ENCODE measurements at places on chromosomes 6 and 20.

DNA sequence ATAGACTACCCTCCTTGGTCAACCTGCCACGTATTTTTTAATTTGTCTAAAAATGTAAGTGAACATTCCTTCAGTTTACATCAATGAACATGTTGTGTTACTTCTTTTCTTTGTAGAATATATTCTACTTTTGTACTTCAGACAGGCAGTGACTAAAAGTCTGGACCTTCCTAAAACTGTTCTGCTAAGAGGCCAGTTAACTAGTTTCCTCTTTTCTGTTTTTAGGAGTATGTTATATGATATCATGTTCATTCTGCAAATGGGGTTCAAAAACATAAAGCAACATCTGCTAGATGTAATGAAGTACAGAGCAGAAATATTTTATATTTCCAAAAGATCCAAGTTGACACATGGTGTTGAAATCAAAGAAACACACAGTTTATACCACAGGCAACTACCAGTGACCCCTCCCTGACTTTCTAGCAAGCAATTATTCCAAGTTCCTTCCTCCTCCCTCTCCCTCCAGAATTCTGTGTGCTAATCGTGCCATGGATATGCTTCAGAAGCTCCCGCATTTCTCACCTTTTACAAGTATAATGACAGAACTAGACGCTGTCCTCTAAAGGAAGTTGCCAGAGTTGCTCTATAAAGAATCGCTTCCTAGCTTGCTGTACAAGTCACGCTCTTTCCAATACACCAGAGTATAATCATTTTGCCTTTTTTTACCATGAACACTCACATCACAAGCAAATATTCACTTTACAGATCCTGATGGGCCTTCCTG lies 64.7 kb downstream of the ARHGAP18 start:
- no peak for DNase-seq

GRCh38 chr6:123527406-123527805 lies 109.3 kb downstream of the TRDN start:
- DNase-seq: no peak

GRCh38 chr20:53922901-53923314 lies 147.5 kb downstream of the BCAS1 start:
- DNase-seq: no peak

DNA sequence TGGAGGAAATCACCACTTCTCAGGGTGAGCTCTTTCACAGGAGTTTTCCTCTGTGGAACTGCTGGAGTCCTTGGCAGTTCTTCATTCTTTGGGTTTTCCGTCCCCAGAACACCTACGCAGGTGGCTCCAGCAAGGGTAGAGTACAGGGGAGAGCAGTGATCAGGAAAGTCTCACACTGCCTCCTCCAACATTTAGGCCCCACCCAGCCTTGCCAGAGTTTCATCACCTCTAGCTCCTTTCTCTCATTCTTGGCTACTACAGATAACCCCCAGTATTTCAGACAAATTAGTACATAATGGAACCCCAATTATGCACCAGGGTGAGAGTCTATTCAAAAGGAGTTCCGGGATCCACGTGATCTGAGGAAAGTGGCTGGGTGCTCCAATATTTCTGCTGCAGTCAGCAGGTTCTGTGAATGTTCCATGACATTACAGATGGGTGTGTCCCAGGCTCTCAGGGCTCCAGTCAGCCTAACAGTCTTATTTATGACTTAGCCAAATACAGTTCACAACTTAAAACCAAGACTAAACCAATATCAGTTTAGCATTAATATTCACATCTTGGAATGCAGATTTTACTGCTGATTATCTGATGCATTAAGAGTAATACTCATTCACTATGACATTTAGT lies 44.6 kb downstream of the GPR63 start:
- no peak for DNase-seq

DNA sequence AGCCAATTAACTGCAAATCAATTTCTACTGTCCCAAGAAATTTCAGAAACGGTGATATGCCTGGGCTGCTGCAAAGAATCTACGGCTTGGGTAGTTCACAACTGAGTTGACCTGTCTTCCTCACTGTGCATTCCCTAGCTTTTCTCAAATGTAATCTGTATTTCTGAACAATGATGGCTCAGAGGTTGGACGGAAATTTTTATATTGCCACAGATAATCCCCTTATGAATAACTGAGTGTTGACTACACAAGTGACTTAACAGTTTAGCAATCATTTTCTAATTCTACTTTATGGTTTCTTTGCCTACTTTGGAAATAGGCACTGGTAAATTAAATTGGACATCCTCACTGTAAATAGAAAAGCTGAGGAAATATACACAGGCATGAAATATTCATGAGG lies 94.5 kb downstream of the ARHGAP18 start:
- DNase-seq: no peak

DNA sequence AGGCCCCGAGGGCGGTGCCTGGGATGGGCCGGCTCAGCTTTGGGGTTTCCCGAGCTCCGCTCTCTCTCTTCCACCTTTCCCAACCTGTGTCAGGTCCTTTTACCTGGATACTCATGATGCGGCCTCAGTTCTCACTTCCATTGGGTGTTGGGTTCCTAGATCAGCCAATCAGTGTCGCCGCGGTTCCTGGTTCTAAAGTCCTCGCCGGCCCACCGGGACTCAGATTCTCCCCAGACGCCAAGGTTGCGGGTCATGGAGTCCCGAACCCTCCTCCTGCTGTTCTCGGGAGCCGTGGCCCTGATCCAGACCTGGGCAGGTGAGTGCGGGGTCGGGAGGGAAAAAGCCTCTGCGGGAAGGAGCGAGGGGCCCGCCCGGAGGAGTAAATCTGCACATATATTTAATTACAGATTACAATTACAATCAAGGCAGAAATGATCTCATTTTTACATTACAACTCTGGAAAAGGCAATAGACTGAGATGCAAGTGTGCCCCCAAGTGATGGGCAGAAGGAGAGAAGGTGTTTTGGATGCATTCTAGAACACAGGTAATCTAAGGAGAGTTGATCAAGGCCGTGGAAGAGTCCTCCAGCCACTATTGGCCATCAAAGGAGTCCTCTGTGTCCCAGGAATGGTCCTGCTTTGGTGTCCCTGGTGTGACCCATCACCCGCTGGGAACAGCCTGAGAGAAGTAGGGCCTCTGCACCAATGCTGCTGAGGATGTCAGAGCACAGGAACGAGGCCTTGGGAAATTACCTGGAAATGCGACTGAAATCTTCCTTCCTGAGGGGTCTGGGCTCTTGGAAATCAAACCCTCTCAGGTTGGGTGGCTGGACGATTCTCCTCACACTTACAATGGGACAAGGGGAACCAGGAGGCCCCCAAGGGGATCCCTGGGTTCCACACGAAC lies 34.7 kb upstream of the MICB start:
- peak; percentile 95 for DNase-seq

DNA sequence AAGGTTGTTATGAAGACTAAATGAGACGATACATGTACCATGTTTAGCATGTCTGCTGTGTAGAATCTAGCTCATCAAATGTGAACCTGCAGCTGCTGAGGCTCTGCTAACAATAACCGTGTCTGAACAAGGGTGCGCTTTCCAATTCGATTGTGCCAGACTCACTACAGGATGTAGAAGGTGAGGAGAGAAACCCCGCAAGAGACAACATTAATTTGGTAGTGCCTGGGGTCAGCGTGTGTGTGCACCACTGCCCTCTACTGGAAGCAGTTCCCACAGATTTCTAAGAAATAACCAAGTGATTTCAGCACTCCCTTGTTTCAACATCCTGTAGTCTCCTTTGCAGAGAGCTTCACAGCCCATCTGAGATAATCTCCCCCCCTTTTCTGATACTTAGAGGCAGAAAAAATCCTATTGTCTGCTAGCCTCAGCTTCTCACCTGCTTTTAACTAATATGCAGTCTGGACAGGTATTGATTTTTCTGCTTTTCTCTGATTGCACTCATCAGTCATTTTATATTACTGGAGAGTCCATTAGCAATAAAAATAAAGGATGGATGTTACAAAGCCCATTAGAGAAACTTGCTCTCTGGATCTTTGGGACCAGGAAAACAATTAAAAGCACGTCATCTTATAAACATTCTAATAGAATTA lies 96.7 kb upstream of the BACH2 start:
- DNase-seq: peak; percentile 75

DNA sequence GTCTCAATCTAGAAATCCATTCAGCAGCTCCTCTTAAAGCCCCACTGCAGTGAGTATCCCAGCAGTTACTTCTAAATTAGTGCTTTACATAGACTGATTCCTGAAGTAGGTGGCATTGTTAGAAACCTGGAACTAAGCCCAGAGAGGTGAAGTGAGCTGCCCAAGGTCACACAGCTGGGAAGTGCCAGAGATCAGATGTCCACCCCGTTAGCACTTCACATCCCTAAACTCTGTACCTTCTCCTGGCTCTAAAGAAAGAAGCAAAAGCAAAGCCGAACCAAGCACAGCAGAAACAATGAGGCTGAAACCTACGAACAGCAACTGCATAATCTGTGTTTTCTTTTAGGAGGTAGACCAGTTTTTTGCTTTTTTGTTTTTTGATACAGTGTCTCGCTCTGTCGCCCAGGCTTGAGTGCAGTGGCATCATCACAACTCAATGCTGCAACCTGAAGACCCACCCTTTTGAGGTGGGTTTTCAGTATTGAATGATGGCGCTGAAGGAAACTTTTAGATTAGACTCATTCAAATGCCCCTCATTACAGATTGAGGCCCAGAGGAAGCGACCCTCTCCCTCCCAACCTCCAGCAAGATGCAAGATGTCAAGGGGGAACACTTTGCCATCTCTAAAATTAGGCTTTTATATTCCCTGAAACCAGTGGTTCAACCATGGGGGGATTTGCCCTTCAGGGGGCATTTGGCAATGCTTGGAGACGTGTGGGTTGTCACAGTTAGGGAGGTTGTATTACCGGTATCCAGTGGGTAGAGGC lies 3.2 kb upstream of the ZMYND8 start:
- no peak for DNase-seq

- no peak for DNase-seq
Measured at GRCh38 chr6:19571176-19571575, 266.0 kb upstream of the ID4 start.

DNA sequence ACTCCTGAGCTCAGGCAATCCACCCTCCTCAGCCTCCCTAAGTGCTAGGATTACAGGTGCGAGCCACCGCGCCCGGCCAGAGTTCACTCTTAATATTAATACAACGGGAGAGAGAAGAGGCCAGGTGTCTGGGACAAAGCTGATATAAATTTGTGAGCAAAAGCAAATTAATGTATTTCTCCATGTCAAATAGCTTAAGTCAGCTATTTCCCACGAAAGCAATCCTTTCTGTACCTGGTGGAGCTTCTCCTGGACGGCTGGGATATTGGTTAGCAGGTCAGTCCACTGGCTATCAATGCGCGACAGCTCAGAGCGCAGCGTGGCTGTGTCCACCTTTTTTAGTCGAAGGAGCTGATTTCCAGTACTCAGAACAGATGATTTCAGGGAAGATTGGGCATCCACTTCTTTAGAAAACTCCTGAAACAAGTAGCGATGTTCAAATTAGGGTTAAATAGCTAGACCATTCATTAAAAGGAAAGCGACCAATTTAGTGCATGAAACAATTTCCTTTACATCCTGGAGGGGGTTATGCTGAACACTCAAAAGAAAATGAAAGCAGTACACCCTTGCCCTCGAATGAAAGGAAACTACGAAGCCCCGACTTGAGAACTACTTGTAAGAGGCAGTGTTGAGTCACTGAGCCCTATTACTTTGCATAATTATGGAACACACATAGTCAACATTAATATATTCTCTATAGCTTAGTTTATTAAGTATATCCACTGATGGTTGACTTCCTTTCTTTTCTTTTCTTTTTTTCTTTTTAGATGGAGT lies 403.4 kb downstream of the SYNE1 start:
- no peak for DNase-seq

- DNase-seq: no peak
Measured at GRCh38 chr6:1228754-1229191, 83.1 kb upstream of the FOXQ1 start.

DNA sequence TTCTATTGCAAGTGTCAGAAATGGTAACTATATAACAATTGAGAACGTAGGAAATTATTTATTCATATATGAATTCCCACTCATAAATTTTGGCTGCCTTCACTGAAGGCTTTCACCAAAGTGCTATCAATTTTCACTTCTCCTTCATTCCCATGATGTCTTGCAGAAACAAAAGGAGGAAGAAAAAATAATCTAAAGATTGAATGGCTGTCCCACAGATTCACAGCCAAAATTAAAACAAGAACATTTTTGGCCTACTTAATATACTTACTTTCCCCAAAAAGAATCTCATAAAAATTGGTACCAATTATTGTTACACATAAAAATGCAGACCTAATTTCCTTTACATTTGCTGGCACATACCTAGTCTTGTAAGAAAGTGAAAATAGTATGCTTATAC lies 616.1 kb downstream of the CD109 start:
- DNase-seq: no peak

DNA sequence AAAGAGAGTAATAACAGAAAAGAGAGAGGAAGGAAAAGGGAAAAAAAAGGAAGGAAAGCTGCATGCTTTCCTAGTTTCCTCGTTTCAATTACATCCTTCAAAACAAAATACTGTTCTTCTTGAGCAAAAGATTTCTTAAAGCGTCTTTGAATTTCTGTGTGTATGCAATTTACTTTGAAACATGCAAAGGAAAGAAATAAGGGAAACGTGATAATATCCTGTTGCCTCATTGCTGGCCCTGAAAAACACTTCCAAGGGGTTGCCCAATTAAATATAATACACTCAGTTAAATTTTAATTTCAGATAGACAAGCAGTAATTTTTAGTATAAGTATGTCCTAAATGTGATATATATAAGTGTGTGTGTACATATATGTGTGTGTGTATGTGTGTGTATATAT lies 51.2 kb upstream of the TPD52L1 start:
- no peak for DNase-seq

- DNase-seq: no peak
Measured at GRCh38 chr6:147577488-147577887, 69.0 kb downstream of the SAMD5 start.

DNA sequence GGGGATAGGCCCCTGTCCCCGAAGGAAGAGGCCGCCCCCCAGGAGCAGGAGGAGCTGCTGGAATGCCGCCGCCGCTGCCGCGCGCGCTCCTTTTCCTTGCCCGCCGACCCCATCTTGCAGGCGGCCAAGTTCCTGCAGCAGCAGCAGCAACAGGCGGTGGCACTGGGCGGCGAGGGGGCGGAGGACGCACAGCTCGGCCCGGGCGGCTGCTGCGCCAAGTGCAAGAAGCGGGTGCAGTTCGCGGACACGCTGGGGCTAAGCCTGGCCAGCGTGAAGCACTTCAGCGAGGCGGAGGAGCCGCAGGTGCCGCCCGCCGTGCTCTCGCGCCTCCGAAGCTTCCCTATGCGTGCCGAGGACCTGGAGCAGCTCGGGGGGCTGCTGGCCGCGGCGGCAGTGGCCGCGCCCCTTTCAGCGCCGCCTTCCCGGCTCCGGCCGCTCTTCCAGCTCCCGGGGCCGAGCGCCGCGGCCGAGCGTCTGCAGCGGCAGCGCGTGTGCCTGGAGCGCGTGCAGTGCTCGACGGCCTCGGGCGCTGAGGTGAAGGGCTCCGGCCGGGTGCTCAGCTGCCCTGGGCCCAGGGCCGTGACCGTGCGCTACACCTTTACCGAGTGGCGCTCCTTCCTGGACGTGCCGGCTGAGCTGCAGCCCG lies 630 bp downstream of the PPP1R3G start:
- DNase-seq: no peak

DNA sequence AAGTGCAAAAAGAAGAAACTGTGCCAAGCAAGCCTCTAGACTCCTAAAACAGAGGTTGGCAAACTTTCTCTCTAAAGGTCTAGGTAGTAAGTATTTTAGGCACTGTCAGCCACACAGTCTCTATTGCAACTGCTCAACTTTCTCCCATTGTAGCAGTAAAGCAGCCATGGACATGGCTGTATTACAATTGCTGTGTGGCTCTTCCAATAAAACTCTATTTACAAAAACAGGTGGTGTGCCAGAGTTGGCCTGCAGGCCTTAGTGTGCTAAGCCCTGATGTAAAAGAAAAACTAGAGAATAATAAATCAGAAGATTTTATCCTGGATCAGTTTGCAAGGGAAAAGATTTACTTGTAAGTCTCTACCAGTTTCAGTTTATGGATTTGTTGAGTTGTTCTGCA lies 74.0 kb downstream of the CRYBG1 start:
- DNase-seq: no peak
